ENCODE measurements at places on chromosomes 13 and 19.
A peak's percentile ranks its signal among the peaks of the same experiment; 100 is the strongest.

DNA sequence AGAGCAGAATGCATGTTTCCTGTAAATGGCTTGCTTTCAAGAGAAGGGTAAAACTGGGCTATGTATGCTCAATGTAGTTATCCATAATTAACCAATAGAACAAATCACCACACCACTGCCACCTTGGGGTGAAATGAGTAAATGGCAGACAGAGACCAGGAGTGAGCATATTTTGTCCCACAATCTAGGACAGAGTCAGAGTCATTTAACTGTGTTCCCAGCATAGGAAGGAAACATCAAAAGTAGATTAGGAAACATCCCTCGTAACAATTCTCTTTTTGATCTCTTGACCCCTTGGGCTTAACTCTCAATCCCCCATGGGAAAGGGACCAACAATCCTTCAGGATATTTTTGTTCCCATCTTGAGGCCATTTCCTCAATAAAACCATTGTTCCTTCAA is 224.8 kb downstream of the NHLRC3 start:
- DNase-seq: peak; percentile 17

GRCh38 chr13:60936281-60936680 is 479.4 kb downstream of the PCDH20 start:
- no peak for DNase-seq

DNA sequence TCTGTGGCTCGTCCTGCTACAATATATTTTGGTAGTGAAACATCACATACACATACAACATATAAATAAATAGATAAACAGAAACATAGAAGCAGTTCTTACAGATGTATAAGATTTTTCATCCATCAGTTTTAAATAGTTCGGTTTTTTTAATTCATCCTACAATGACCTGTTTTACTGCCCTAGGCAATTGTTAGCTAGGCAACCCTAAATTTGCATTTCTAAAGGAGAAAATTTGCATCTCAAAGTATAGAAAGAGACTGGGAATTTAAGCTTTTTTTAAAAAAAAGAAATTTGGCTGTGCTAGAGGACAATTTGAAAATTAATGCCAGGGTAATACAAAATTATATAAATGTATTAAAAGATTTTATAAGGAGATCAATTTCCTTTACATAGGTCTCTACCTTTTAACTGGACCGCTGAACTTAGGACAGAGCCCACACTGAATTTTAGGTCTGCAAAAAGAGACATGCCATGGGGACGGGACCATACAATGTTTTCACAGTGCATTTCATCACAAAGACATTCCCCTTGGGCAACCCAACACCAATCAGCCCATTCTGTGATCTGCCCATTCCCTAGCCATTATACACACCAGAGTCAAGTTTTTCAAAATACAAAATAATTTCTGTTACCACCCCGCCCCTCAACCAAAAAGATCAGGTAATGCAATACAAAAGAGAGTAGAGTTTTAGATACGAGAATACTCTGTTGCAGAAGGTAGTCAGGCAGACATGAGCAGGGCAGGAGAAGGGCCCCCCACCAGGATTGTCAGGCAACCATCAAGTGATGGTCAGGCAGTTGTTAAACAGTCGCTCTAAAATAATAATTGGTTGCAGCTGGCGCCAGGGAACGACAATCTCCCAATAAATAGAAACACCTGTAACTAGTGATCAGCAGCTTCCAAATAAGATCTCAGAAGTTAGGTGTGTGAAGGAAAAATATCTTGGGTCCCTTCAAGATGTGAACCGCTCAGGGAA is 299.7 kb upstream of the SGCG start:
- DNase-seq: no peak

DNA sequence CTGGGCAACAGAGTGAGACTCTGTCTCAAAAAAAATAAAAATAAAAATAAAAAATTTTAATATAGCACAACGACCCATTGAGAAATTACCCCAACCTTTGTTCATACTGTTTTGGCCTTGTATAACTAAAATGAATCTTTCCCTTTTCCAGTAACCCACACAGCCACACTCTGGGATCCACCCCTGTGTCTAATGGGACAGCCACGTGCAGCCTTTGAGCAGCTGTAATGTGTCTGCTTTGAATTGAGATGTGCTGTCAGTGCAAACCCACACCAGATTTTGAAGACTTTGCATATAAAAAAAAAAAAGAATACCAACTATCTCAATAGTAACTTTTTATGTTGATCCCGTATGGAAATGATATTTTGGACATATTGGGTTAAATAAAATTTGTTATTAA is 112.7 kb upstream of the UBL3 start:
- DNase-seq: no peak

DNA sequence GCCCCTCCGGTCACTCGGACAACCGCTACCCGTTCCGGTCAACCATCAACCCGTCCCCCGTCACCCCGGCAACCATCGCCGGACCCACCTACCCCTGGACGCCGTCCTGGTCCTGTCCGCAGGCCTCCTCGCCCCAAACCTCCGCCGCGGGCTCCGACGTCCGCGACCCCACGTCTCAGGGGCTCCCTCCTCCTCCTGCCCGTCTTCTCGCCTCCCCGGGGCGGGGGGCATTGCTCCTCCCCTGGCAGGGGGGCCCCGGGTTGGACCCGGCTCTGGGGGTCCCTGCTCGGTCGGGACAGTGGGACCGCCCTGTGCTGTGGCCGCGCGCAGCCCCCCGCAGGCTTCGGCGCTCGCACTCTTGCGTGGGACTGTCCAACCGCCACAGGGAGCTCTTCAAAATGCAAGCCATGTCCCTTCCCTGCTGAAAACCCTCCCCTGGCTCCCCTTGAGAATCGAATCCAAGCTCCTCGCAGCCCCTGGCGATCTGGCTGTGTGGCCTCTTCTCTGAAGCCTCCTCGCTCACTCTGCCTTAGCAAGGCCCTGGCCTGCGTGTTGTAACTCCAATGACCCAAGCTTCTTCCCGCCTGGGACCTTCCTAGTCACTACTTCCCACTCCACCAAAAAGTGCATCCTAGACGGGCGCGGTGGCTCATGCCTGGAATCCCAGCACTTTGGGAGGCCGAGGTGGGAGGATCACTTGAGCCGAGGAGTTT is 8.4 kb downstream of the EPHX3 start:
- DNase-seq: no peak

DNA sequence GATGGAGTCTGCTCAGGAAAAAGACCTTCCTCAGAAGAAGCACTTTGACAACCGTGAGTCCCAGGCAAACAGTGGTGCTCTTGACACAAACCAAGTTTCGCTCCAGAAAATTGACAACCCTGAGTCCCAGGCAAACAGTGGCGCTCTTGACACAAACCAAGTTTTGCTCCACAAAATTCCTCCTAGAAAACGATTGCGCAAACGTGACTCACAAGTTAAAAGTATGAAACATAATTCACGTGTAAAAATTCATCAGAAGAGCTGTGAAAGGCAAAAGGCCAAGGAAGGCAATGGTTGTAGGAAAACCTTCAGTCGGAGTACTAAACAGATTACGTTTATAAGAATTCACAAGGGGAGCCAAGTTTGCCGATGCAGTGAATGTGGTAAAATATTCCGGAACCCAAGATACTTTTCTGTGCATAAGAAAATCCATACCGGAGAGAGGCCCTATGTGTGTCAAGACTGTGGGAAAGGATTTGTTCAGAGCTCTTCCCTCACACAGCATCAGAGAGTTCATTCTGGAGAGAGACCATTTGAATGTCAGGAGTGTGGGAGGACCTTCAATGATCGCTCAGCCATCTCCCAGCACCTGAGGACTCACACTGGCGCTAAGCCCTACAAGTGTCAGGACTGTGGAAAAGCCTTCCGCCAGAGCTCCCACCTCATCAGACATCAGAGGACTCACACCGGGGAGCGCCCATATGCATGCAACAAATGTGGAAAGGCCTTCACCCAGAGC is 16.2 kb upstream of the ZNF544 start:
- no peak for DNase-seq

DNA sequence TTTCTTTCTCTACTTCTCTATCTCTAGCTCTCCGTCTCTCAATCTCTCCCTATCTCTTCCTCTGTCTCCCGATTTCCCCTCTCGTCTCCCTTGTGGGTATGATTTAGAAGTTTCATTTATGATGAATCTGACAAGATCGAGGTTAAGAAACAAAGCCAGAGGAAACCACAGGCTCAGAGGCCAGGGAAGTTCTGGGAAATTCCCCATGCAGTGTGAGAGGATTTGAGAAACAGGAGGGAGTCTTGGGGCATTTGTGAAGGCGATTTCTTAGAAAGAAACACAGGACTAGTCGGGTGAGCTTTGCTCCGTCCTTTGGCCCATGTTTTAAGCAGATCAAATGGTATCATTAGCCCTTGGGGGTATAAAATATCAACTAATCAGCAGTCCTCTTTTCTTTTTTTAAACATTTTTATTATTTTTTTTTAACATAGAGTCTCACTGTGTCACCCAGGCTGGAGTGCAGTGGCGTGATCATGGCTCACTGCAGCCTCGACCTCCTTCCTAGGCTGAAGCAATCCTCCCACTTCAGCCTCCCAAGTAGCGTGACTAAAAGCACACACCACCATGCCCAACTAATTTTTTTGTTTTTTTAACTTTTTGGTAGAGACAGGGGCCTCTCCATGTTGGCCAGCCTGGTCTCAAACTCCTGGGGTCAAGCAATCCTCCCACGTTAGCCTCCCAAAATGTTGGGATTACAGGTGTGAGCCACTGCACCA is 25.8 kb downstream of the TNFSF9 start:
- DNase-seq: no peak

DNA sequence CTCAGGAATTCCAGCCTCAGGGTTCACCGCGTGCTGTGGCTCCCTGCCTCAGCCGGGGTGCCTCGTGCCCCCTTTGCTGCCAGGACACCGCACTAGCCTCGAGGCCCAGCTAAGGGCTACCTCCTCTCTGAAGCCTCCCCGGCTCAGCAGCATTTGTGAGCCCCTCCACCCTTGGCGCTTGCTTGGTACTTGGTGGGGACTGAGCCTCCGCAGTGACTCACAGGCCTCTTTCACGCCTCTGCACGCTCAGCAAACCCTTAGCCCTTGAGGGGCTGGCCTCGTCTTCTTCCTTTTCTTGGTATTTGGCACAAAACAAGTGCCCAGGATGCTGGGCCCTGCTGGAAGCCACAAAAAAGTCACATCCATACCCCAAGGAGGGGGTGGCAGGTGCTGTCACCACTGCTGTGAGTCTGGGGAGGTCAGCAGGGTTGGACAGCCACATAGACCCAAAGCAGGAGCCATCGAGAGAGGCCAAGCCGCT is 85.4 kb upstream of the TM9SF2 start:
- no peak for DNase-seq

- DNase-seq: no peak
Observed at GRCh38 chr19:13996928-13997630, 9.0 kb downstream of the RFX1 start.

GRCh38 chr19:23996549-23996948 is 81.9 kb downstream of the ZNF726 start:
- no peak for DNase-seq

- no peak for DNase-seq
Observed at GRCh38 chr13:90402613-90403012, 944.9 kb upstream of the MIR17HG start.

DNA sequence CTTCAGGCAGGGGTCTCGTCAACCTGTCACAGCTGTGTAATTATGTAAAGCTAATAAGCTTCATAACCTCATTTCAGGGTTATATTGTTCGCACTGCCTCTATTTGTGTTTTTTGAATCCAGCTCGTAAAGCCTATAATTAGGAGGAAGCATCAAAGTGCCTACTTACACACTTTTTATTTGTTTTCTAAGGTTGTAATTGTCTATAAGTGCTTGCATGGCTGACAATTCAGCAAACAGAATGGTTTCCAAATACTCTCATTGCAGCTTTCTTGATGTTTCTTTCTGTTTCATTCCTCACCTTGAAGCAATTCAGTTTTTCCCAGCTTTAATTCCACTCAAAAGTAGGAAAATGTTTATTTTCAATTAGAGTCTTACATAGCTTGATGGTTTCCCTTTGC is 336.3 kb downstream of the HS6ST3 start:
- no peak for DNase-seq

GRCh38 chr19:19633711-19634515 is 5.9 kb upstream of the LPAR2 start:
- no peak for DNase-seq

DNA sequence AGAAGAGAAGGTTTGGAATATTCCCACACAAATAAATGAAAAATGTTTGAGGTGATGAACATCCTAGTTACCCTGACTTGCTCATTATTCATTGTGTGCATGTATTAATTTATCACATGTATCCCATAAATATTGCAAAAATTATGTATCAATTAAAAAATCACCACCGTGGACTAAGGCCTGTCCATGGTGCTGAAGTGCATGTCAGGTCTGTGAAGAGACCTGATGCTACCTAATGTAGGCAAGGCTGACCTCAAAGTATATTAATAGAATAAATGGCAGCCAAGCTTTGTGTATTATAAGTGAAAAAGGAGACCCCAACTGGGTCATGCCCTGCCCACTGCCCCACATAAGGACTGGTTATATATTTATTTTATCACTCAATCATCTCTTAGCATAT is 34.4 kb upstream of the ZNF835 start:
- no peak for DNase-seq

DNA sequence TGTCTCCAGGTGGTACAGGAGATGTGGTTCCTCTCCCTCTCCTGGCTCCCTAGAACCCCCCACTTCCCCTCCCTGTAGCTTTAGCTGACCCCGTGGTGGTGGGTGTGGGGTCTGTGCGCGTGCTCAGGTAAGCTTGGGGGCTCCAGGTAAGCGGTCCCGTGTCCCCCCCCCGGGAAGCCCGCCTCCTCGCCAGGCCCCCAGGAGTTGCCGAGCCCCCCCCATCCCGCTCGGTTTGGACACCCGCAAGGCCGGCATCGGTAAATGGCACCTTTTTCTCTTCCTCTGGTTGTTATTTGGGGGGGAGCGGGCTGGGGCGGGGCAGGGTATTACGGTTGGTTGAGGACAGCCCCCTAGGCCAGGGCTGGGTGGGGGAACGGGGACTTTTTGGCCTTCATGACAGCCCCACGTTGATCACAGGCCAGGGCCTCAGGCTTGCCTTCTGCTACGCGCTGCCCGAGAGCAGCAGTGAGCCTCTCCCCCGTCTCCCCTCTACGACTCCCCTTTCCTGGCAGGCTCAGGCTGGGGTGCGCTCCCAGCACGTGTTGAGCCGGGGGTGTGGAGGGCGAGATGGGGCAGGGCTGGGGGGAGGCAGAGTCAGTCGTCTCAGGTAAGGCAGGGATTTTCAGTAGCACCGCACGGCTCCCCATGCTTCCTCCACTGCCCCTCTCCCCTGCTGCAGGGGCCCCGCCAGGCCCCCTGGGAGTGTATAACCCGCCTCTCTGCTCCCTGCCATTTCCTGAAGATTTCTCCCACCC is 10.7 kb upstream of the LIN7B start:
- no peak for DNase-seq

DNA sequence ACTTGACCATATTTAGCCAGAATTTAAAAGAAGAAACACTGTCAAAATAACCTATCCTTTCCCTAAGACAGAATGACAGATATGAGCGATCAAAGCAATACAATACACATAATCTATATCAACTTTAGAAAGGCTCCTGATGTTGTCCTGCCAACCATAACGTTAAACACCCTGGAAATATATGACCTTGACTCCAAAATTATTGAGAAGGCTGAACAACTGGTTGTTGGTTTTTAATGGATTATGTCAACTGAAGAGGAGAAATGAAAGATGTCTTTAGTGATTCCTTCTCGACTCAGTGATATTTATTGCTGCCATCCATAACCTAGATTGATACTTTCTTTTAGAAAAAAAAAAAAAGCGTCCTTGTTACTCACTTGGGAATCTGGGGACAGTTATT is 957.2 kb downstream of the SLITRK1 start:
- DNase-seq: no peak

- DNase-seq: no peak
Observed at GRCh38 chr13:45132369-45133064, 12.2 kb downstream of the GTF2F2 start.

Measured in stimulated activated CD4-positive, alpha-beta T cell treated with anti-CD3 and anti-CD28 coated beads, Interleukin-15, amount 100 ng/mL, for 48 hours (primary cell).